ENCODE measurements at places on chromosomes 1 and 21.

GRCh38 chr1:49208712-49209111 is 432.0 kb upstream of the BEND5 start:
- no peak for DNase-seq

DNA sequence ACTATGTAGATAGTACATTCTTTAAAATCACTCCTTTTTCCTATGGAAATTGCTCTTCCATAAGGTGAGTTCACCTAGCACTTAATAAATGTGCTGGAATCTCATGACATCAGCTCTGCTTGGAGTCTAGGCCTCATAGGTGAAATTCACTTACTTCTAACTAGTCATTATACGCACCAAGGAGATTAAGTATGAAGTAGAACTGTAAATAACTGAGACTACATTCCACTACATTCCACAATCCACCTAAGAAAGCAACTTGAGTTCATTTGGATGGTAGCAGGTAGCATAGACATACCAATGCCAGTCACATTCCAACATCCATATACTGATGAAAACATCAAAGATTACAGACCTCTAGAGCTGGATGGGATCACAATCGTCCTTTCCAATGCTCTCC is 64.3 kb downstream of the NIBAN1 start:
- no peak for DNase-seq

DNA sequence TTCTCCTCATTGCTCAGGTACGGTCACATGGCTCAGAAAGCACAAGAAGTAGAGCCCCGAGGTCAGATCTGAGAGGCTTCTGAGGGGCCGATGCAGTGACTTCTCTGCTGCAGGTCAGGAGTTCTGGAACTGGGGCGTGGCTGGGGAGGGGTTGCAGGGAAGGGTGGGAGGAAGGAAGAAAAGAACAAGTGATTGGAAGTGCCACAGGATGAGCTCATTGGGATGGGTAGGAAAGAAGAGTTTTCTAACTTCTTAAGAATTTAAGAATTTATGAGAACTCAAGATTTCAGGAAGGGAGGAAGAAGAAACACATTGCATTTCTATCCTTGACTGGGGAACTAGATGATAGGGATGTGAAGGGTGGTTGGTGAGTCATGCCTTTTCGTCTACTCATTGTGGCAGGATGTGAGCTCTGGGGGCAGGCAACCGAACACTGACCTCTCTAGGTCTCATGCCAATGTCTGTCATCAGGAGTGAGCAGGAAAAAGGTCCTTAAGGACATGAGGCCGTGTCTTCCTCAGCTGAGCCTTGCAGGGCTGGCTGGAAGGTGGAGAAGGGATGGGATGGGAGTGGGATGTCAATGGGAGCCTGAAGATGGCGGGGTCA is 497 bp downstream of the FCRLB start:
- DNase-seq, result no peak

DNA sequence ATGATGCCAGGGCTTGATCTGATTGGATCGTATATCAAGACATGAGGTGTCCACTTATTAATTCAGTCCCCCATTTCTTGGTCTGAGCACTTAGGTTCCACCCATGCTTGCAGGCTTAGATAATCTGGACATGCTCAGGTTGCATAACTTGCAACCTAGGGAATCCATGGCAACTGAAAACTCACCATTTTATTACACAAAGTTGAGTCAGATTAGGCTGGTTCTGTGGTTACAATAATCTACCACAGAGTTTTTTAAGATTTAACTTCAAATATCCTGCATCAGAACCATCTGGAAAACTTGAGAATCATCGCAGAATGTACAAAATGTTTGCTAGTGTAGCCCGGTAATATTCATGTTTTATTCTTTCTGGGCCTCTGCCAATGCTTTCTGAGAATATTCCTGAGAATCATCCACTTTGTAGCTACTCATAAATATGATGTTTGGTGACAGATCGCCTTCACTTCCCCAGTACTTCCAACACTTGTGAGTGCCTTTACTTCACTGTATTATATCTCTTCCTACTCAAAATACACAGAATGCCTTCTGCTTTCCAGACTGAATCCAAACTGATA is 707.2 kb upstream of the ADAMTS5 start:
- DNase-seq, result no peak

DNA sequence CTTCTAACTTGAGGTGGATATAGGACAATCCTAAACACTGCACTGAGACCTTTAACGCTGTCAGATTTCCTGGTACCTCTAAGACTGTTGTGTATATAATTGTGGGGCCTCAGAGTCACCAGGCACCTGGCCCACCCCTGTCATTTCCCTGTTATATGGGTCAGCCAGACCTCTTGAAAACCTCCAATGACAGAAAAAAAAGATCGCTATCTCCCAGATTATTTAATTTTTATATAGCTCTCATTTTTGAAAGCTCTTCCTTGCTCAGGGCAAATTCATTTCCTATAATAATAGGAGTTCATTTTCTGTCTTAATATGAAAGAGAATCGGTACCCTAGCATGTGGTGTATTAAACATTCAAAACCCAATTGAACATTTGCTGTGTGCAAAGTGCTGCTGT is 56.7 kb downstream of the ZP4 start:
- DNase-seq, result no peak

GRCh38 chr21:39927304-39927886 is 60.2 kb downstream of the PCP4 start:
- DNase-seq, result no peak

DNA sequence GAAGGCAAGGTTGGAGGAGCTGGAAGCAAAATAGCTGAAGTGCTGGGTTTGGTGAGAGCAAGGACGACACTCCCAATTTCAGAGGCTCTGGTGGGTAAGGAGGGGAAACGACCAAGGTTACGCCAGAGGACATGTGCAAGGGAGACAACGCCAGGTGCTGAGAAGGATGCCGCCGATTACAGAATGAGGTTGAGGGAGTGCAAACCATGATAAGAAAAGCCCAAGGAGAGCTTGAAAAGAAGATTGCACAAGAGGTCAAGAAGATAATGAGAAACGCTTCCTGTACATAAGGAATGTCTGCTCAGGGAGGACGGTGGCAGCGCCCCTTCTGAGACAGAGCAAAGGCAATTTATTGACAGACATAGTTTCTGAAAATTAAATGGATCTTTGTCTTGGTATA is 382.0 kb upstream of the PROX1 start:
- DNase-seq, result no peak

GRCh38 chr1:21687081-21687529 is 17.9 kb upstream of the RAP1GAP start:
- DNase-seq, result no peak

GRCh38 chr1:220798338-220798737 is 11.6 kb downstream of the MTARC1 start:
- no peak for DNase-seq

GRCh38 chr1:204074274-204075138 is 1.6 kb downstream of the SOX13 start:
- DNase-seq, result no peak

DNA sequence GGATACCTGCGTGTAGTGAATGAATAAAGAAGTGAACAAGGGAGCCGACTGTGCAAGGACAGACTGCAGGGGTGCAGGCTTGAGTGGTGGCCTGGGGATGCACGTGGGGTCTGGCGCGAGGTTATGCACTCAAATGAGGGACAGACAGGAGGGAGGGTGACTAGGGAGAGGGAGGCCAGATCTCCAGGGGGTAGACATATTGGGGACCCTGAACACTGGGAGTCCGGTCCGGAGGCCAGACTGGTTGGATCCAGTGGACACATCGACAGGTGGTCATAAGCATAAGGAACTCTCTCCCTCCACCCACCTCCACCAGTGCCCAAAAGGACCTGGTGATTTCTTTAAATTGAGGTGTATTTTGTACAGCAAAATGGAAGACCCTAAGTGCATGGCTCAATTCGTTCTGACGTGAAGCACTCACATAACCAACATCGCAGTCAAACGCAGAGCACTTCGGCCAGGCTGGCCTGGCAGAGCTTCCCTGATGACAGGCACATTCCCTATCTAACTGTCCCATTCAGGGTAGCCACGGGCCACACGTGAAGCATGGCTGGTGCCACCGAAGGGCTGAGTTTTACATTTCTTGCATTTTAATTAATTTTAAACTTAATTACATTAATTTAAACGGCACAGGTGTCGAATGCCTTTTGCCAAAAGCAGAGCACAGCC is 14.0 kb downstream of the WNT3A start:
- DNase-seq, result no peak

GRCh38 chr21:26061437-26061836 is 109.1 kb downstream of the APP start:
- no peak for DNase-seq

- DNase-seq, result no peak
Measured at GRCh38 chr21:44923480-44924084, 2.9 kb upstream of the ITGB2 start.
